ENCODE measurements at places on chromosomes 7 and 10.

DNA sequence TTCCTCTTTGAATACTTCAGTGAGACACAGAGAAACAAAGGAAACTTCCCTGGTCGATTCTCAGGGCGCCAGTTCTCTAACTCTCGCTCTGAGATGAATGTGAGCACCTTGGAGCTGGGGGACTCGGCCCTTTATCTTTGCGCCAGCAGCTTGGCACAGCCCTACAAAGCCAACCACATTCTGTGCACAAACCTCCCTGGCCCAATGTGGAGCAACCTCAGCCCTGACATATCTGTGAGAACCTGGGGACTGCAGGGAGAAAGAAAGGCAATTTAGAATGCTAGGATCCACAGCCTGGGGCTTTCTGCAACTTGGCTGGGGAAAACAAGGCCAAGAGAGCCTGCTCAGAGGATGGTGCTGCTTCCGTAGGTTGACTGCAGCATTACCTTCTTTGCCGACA, 63.5 kb upstream of the PRSS58 start:
- DNase-seq = no peak

DNA sequence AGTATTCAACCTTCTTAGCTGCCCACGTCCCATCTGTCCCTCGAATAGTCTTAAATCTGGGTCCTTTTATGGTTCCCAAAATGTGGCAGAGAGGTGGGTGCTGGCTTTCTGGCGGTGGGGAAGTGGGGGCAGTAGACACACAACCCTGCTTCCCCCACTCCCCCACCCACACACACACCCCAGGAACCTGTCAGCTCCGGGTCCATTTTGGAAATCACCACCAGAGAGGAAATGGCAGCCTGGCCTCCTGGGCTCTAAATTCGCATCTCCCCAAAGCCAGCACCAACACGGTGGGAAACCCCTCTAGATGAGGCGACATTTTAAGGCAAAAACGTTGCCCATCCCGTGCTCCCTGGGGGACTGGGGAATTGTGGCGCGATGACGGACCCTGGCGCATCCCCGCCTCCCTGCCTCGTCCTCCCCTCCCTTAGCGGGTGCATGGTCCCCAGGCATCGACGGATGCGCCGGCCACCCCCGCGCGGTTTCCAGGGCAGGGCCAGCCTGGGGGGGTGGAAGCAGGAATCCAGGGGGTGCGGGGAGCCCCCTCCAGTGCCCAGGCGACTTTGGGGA, 702 bp downstream of the TMEM130 start:
- no peak for DNase-seq

- DNase-seq = no peak
These were observed 3.6 kb downstream of the ZEB1 start for GRCh38 chr10:31322647-31323046.

DNA sequence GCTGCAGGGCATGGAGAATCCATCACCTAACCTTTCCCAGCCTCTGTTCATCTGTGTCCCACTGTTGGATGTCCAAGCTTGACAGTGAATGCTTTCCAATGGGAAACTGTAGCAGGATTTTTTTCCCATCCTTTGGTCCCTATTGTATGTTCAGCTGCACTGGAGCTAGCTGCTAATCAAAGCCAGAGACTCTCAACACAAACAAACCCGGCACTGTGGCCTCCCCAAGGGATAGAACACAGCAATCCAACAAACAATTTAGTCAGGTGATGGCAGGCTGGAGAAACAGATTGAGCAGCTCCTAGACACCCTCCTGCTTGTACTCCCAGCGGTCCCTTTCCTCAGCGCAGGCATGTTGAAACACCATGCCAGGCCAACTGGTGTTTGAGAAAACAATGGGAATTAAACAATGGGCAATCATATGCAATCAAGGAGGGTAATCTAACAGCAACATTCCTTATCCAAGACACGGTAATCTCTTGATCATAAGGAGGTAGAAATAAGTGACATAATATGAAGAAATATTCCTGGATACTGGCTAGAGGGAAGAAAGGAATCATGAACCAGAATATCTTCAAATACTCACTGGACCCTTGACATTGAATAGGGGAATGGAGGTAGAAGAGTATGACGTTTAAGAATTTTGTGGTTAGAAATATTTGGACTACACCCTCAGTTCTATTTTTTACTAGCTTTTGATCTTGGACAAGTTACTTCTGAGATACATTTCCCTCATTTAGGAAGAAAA, 15.0 kb downstream of the PTN start:
- no peak for DNase-seq

GRCh38 chr10:60537697-60538096, 148.0 kb upstream of the ANK3 start:
- no peak for DNase-seq

GRCh38 chr7:157711353-157711888, 374.6 kb downstream of the DNAJB6 start:
- DNase-seq = no peak

- no peak for DNase-seq
These were observed 77.2 kb downstream of the FAM204A start for GRCh38 chr10:118264838-118265470.

GRCh38 chr10:123399276-123399839, 245.2 kb downstream of the BUB3 start:
- DNase-seq = no peak

- DNase-seq = no peak
These were observed 58.4 kb downstream of the ZNF467 start for GRCh38 chr7:149714910-149715471.

DNA sequence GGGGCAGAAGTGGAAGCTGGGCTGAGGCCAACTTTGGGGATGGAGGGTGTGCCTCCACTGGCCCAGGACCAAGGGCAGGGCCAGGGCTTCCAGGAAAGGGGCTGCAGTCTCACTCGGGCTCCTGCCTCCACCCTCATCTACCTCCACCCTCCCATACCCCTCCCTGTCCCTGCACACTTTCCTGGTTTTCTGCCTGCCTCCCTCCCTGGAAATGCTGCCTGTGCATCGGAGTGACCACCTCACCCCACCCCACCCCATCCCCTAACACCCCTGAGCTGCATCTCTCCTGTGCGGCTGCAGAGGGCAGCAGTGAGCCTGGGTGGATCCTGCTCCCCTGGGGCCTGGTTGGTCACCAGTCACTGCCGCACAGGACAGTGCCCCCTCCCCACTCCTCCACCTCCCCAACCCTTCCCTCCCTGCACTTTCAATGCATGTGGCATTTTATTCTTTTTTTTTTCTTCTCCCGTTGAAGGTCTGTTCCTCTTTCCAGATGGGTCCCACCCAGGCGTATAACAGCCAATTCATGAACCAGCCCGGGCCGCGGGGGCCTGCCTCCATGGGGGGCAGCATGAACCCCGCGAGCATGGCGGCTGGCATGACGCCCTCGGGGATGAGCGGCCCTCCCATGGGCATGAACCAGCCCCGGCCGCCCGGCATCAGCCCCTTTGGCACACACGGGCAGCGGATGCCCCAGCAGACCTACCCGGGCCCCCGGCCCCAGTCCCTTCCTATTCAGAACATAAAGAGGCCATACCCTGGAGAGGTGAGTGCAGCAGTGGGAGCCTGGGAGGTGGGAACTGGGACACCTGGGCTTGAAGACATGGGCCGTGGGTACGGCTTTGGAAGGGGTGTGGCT, 54.1 kb upstream of the PPIF start:
- DNase-seq = no peak
